Naive thymus-derived CD8-positive, alpha-beta T cell (primary cell): ENCODE measurements at places on chromosomes 2 and 18.

DNA sequence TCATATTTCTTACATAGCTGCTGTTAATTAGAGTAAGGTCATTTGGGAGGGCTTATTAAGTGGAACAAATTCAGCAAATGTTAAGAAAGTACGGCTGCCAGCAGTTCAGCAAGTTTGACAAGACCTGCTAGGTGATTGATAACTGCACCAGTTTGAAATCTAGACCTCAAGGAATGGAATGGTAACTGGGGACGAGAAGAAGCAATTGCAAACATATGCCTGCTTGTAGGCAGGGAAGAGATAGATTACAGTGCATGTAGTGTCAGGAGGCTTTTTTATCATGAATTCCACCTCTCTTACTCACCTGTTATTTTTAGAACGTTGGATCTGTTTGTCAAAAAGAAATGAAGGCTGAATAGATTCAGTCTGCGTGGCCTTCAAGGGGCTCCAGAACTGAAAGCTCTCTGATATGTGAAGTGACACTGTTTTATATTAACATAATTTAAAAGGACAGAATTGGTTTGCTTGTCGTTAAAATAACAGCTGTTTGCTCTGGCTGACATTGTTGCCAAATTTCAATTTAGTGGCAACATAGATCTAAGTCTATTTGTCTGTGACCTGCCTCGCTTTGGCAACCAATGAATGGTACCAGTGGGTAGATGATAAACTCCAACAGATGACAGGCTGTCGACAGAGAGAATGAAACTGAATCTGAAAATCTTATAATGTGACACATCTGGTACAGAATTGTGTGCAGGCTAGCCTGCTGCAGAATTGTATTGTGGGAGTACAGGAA lies 199.3 kb downstream of the ZNF407 start:
- no peak for DNase-seq

DNA sequence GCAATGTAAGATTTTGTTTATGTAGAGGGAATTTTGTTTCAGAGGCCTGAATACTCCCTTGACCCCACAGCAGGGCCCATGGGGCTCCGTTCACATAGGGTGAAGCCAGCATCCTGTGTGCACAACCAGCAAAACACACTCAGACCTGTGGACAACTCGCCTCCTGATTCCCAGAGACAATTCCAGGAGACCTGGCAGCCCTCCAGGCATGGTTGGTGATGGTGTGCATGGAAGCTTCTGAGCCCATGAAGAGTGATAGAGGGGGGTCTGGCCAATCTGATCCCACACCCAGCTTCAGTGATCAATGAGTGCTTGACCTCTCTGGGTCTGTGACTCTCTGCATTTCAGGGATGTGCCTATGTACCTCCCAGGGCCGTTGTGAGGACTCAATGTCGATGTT lies 91.0 kb upstream of the RAB6C start:
- no peak for DNase-seq

DNA sequence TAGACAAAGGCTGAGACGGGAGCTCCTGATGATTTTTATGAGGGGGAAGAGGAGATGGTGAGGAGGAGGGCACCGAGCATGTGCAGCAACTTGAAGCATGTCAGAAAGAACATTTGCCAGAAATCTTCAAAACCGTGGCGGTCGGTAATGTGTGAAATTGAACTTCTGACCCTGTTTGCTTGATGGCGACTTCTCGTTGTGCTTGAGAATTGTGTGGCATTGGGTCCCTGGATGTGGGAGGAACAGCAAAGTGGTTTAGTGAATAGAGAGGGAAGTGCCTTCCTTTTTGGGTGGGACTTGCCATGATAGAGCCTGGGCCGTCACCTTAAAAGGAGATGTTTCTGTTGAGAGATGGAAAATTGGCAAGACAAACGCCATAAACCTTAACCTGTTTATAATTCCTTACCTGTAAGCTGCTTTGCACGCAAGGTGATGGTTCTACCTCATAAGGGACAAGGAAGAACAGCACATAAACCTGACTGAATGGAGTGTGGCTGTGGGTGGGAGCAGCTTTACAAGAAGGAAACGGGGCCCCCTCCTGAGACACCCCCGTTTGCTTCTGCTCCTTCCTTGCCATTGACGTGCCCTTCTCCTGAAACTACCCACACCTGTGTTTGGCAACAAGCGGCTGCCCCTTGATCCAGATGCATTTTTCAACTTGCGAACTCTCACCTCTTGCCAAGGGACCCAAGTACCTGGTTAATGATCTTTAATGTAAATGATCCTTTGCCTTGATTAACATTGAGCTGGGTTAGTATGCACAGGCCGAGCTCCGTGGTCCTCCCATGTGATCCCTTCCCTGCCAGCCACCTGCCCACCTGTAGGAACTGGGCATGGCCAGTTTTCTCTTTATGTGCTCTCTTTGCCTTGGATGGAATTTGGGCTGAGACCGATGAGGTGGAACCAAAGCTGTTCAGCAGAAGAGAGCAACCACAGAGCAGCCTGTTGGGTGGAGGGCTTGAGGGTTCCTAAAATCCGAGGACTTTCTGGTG lies 153.2 kb downstream of the NEDD4L start:
- no peak for DNase-seq

GRCh38 chr2:165058476-165059265 lies 103.3 kb upstream of the SLC38A11 start:
- no peak for DNase-seq

DNA sequence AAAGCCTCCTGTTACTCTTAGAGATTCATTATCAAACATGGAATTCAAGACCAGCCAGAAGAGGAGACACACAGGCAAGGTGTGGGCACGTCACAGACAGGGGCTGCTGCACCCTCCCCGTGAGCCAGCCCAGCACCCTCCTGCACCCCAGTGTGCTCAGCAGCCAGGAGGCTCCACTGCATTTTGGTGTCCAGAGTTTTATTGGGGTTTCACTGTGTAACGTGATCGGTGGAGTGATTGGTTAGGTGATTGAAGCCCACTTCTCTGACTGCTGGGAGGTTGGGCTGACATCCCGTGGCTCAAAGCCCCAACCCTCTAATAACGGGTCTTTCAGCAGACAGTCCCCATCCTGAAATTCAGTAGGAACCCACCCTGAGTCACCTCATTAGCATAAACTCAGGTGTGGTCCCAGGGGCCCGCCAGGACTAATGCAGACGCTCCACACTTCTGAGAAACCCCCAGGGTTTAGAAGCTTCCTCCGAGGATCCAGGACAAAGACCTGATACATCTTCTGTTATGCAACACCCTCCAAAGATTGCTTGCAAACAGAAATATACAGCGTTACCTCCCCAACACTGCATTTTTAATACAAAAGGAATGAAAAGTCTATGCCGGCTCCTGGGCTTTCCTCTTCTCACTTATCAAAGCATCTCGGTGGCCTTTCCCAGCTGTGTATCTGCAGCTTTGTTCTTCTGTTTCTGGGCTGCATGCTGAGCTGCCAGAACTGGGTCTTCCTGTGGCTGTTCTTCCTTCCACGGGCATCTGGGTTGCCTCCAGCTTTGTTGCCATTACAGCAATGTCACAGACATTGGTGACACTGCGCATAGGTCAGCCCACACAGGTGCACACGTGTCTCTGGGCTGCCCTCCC lies 43.7 kb upstream of the SNED1 start:
- no peak for DNase-seq

- no peak for DNase-seq
Measured at GRCh38 chr2:183579686-183580085, 455.4 kb downstream of the NUP35 start.

- DNase-seq = no peak
Measured at GRCh38 chr2:2502201-2502549, 171.1 kb upstream of the MYT1L start.

GRCh38 chr2:88683160-88684021 lies 8.1 kb upstream of the RPIA start:
- no peak for DNase-seq

DNA sequence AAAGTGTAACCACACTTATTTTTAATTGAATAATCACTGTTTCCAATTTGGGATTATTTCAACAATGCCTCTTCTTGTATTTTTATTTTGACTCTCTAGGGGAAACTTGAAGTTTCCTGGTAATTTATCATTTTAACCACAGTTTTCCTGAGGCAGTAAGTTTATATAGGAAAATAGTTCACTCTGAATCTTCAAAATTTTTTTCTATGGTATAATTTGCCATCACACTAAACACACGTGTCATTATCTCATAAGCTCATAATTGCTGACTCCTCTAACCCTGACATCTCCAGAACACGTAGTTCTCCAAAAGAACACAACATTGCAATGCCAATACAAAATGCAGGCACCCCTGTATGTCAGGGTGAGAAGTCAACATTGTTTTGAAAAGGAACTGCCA lies 102.2 kb upstream of the FZD7 start:
- no peak for DNase-seq

DNA sequence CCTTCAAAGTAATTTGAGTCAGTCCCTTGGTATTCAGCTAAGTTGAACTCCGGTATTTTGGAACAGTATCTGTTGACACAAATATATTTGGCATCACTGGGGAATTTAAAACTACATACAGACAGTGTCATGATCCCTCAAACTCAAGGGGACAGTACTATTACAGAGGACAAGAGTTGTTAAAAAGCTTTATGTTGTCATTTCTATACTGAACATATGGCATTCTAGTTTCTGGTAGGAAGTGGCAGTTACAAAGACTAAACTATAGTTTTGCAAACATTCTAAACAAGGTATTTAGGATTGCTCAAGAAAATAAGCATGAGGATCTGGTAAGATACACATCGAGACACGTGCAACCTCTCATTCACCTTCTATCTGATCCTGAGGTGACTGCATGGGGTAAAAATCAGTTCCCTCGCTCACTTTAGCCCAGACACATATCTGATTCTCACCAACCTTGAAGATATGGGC lies 16.6 kb upstream of the CCNYL1 start:
- DNase-seq = no peak

DNA sequence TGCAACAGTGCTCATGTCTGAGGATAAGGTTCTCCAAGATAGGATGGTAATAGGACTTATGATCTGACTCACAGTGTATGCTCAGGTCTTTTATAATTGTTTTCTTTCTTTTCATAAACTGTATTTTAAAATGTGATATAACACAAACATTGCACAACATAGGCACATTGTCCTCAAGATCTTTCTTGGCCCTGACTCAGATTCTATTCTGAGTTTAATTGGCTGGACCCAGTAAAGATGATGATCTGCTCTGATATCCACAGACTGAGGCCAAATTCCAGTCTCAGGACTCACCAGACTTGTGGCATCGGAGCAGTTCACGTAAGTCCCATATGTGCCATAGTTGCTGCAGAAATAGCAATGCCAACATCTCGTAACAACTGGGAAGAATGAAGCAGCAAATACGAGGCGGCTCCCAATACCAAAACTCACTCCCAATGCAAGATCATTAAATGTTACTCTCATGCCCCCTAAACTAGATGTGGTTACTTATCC lies 448.9 kb upstream of the SLC14A2 start:
- DNase-seq = no peak

- no peak for DNase-seq
Measured at GRCh38 chr2:234245945-234246344, 195.4 kb downstream of the SPP2 start.
